ENCODE measurements at places on chromosomes 7 and 10.

DNA sequence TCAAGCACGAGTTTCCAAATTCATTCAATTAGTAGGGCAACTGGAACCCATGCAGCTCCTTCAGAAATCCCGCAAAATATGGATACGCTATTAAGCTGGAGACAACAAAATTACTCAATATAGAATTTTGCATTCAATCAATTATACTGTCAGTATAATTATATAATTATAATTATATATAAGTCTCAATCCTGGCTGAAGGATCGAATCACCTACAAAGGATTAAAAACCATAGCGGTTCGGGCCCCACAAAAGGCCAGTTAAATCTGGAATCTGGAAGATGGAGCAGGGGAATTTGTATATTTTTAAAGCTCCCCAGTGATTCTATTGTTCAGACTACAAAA is 55.7 kb downstream of the FHIP2A start:
- DNase-seq, result no peak

DNA sequence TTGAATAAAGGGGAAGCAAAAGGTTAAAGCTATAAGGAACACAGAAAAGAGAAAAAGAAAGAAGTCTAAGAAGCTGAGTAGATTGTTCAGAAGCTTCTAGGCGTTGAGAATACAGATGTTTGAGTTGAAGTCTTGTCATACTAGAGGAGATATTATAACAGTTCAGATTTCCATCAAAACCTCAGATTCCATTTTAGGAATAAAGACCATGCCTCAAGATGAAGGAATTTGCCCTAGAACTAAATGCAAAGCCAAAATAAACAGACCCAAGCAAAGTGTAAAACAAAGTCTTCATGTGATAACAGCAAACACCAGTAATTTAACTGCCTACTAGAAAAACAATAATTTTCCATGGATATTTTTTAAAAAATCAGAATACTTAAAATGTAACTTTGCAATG is 476.5 kb upstream of the POT1 start:
- no peak for DNase-seq

DNA sequence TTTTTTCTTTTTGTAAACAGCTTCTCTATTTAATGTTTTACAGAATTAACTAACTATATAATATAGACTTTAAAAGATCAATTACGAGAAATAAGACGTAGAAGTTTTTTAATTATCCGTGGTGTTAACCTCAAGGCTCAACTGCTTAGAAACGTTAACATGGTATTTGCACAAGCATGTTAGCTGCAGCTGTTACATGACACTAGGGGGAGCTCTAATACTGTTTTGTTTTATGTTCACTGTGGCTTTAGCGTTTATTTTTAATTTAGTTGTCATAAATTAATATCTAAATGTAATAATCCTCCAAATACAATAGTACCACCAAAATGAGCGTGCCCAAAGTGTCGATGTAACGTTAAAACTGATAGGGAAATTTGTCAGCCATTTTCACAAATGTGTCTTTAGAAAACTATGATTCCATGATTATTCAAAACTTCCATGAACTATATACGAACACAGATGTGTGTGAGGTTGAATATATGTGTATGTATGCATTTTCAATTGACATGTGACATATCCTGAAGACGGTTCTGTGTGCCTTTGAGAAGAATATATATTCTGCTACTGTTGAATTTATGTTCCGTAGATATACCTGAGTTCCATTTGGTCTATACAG is 828.8 kb upstream of the MBL2 start:
- DNase-seq, result peak; percentile 15

DNA sequence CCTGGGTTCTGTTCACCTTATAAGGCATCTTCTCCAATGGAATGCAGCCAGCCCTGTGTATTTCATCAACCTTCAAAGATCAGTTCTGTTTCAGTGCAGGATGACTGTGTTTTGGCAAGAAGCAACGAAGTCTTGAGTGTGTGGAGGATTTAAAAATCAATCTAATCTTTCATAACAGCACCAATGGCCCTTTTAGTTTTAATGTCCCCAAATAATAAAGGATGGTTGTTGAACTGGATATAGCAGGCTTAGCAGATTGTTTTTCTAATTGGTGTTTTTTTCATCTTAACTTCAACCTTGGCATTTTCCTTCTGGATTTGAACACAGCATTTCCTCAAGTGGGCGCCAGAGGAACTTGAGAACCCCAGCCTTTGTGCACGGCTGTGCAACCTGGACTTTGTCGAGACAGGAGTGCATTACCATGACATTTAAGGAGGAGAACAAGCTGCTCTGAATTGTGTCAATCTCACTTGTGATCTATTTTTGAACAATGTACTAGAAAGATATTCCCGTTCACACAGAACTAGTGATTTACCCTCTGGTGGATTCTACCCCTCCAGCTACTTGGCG is 313.3 kb upstream of the AKR1E2 start:
- DNase-seq, result no peak

GRCh38 chr7:9608560-9608959 is 1175.2 kb downstream of the NXPH1 start:
- DNase-seq, result no peak

DNA sequence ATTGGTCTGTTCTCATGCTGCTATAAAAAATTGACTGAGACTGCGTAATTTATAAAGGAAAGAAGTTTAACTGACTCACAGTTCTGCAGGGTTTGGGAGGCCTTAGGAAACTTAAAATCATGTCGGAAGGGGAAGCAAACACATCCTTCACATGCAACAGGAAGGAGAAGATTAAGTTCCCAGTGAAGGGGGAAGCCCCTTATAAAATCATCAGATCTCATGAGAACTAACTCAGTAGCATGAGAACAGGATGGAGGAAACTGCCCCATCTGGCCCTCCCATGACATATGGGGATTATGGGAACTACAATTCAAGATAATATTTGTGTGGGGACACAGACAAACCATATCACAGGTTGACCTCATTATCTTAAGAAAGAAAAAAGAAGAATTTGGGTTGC is 134.5 kb downstream of the PPP1R3A start:
- no peak for DNase-seq

Measured in NCI-H1105 (cell line).